ENCODE measurements at places on chromosomes 7 and 10.

DNA sequence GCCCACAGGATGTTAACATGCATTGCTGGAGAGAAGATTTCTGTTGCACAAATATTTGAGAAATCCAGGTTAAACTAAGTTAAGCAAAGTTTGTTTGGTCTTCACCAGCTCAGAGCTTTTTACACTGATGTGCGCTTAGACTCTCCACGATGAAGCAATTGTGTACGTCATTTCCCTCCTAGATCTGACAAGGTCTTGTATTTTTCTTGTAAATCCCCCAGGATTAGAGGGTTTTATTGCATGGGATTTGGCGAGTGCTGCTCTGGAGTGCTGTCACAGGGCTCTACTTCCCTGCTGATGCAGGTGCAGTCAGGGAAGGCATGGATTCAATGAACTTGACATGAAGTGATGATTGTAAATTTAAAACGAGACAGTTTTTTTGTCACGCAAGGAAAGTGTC, 173.3 kb downstream of the PDE1C start:
- DNase-seq, result no peak

DNA sequence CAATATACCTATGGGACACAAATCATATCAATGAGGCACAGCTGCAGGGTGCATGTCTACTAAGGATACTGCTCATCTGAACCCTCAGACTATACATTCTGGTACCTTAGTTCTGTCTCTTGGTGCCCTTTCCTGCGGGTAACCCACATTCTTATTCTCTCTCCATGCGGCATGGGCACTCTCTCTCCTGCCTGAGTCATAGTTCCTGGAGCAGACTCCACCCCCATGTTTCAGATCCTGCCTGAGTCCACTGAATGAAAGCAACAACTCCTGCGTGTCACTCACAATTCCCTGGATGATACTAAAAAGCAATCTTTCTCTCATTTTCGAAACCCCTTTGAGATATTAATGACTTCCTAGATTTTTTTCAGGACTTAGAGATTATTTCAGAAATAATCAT, 653.1 kb upstream of the C7orf33 start:
- no peak for DNase-seq

GRCh38 chr7:35030848-35031247, 6.4 kb downstream of the DPY19L1 start:
- no peak for DNase-seq

DNA sequence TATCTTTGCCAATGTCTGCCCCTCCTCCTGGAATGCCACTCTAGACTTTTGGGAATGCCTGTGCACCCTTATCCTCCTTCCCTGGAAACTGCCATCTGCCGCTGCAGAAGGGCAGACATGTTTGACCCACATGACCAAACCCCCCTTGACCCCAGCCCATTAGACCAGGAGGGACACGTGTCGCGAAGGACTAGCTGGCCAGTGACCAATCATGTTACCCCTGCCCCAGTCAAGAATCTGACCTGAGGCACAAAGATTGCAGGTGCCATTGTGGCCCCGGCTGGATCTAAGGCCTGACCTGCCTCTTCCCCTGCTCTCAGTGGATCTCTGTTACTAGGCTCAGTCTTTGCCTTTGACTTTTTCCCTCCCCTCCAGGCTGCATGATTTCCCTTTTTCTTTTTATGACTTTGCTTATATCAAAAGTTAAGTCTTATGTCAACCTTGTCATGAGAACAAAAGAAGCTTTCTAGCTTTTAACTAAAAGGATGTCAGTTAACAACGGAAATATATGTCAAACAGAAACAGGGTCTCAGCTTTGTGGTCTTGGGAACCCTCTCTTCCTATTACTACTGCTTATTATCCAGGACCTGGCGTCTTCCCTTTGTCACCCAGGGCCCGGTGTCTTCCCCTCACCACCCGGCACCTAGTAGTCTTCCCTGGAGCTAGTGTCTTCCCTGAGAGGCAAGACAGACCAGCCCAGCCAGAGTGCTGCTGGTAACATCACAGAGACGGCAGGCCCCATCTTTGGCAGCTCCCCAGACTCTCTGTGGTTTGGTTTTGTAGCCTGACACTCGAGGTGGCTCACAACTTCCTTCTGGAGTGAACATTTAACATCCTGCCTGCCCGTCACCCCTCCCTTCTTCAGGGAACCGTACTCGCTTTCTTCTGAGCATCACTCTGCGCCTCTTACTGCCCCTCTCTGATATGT, 24.4 kb upstream of the PPIF start:
- DNase-seq, result peak; percentile 9

DNA sequence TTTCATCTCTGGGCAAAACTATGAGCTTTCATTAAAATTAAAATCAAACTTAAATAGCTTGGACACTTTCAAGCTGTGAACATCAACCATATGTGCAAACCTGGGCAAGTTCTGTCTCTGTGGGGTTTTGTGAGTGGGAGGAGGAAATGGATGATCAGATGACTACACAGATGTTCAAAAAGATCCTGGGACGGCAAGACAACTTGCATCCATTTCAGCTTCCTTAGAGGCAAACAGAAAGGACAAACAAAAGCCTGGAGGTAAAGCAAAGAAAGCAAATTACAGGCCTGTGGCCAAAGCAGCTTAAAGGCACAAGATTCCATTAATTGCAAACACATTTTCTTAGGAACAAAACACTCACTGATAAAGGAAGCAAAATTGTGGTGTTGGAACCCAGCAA, 222.2 kb downstream of the NEBL start:
- DNase-seq, result no peak

DNA sequence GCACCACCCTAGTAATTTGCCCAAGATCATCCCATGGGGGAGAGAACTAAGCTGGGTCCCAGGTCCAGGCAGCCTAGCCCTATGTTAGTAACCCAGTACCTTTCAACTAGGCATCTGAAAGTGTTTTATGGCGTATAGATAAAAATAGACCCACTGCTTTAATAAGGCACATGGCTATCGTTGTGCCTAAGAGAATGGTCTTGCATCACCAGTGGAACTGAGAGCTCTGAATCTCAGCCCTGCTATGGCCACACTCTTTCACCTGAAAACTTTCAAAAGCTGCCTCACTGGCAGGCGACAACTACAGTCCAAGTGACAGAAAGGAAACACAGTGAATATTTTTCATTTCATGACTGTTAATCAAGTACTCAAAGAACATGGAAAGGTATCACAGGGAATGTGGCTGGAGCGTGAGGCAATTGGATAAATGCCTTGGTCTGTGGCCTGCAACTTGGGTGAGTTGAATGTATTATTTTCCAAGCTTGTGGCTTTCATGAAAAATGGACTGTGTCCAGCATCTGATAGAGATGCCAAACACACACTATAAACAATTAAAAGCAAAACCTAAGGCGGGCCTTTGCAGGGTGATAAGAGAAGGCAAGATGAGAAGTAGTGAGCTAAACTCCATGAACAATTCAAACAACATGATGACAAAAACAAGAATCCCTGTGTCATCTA, 18.0 kb upstream of the SFMBT2 start:
- no peak for DNase-seq

DNA sequence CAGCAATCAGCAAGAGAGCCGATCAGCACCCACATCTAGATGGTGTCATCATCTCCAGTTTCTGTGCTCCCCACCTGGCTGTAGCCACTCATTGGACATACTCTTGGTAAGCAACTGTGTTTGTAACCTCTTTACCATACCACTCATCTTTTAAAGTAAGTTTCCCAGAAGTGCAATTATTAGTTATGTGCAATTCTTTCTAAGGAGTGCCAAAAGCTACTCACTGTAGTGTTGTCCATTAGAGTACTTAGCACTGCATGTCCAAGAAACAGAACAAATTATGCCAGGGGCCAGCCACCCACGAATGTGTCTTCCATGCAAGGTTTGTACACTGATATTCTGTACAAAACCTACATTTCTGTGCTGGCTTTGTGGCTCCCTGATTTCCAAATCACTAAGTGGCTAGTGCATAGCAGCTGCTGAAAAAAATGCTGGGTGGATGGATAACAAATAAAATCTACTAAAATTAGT, 131.9 kb downstream of the SRPK2 start:
- DNase-seq, result no peak

DNA sequence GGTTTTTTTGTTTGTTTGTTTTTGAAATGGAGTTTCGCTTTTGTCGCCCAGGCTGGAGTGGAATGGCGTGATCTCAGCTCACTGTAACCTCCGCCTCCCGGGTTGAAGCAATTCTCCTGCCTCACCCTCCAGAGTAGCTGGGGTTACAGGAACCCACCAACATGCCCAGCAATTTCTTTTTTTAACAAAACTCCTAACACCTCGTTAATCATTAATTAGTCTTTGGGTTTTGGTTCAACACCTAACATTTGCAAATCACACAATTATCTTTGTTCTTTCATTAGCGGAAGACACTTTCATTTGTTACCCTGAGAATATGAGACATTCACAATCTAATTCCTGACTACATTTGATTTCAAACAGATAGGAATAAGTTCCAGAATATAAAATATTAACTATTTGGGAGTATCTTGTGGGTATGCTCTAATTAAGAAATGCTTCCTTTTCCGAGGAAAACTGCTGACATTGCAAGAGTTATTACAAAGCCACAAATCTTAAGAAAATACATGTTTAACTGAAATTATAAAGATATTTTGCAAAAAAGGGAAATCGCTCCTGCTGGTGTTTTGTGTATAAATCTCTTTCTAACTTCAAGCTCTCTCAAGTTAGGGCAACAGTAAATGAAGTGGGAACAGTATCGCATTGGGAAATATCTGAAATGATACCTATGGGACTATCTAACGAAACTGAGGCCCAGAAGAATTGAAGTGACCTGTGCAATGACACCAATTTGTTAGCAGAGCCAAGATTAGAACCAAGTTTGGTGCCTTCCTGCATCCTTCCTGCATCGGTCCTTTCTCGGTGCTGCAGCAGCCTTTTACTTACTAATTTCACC, 1.2 kb upstream of the LSM8 start:
- no peak for DNase-seq

GRCh38 chr10:122220736-122221135, 50.4 kb upstream of the BTBD16 start:
- DNase-seq, result no peak

GRCh38 chr7:111650456-111650999, 88.2 kb upstream of the IMMP2L start:
- DNase-seq, result no peak

DNA sequence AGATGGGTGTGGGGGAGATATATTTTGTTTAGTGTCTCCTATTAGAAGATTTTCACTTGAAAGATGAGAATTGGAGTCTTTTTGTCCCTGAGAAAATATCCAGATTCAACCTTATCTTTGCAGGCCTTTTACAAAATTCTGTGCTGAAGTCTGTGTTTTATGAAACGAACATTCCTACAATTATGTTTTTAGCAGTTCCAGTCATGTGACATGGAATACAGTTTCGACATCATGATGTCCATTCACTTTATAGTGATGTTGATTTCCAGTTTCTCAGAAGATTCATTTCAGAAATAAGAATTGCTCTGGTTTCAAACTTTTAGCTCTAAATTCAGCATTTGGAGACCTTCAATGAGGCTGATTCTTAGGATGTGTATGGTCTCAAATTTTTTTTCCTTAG, 54.4 kb downstream of the CACNB2 start:
- DNase-seq, result no peak

GRCh38 chr7:6640246-6640721, 3.2 kb downstream of the ZNF316 start:
- no peak for DNase-seq

GRCh38 chr10:59773088-59773487, 19.8 kb upstream of the MRLN start:
- no peak for DNase-seq

GRCh38 chr10:63430091-63430998, 35.4 kb downstream of the JMJD1C start:
- no peak for DNase-seq

DNA sequence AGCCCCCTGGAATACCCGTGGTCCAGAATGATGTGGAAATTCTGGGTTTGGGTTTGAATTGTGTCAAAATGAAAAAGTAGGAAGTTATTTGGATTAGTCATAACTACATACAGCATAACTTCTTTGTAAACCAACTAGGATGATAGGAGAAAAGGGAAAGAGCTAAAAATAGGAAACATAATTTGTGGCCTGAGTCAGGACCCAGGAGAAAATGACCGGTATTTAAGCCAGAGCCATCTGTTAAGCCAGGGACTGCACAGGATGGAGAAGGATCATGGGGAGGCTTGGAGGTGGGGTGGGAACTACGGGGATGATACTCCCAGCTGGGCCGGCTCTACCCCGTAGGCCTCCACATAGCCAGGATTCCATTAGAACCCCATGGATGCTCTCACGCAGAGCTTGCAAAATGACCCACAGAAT, 98.6 kb downstream of the MYOF start:
- DNase-seq, result no peak

DNA sequence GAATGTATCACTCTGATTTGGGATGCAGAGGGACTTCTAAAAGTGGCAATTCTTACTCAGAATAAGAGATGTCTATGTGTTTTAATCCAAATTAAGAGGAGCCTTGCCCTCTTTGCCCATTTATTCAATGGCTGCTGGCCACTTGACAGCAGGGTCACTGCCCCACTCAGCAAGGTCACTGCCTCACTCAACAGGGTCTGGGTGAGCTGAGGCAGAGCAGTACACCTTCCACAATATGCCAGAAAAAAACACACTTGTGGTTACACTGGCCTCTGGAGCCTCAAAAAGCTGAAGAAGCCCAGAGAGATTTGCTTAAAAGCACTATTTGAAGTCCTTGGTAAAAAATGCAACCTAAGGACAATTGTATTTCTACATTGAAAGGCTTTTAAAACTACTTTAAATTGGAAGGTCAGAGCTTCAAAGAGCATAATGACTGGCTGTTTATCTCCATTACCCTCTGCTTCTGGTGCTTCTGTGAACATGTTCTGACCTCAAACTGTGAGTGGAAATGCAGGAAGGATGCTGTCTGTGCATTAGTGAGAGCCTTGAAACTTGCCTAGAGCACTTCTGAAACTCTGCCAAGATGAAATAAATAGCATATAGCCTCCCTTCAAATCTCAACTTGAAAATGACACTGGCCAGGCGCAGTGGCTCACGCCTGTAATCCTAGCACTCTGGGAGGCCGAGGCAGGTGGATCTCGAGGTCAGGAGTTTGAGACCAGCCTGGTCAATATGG, 35.1 kb upstream of the WIPF3 start:
- DNase-seq, result no peak

- peak; percentile 14 for DNase-seq
Measured at GRCh38 chr7:118104812-118105441, 79.0 kb upstream of the LSM8 start.

GRCh38 chr7:150668472-150668911, 17.0 kb upstream of the GIMAP2 start:
- DNase-seq, result no peak

GRCh38 chr7:155467846-155468784, 10.2 kb downstream of the EN2 start:
- no peak for DNase-seq

DNA sequence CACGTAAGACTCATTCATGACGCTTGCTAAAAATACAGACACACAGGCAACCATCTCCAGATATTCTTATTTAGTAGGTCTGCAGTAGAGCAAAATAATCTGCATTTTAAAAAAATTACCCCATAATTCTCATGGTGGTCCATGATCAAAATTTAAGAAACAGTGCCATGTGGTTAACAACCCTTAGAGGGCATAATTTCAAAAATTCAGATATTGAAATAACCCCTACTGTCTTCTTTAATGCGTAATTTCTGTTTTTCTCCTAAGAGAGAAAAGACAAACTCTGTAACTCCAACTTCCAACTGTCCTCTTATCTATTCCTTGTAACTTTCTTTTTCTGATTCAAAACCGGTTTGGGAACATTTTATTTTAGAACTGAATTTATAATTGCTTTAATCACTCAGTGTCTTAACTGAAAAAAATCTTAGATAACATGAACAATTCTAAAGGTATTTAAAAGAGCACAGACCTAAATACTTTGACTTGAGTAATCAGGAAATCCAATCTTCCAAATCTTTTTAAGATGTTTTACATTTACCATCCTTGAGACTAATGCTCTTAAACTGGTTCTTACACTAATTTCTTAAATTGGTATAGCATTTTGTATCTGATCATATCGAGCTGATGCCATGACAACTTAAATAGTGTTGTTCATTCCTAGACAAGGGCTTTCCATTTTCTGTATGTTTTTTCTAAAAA, 148.0 kb downstream of the GALNT11 start:
- no peak for DNase-seq

Data from midbrain (tissue), 1 donor.